Activated naive CD4-positive, alpha-beta T cell (primary cell): ENCODE measurements at places on chromosomes 5 and 9.

DNA sequence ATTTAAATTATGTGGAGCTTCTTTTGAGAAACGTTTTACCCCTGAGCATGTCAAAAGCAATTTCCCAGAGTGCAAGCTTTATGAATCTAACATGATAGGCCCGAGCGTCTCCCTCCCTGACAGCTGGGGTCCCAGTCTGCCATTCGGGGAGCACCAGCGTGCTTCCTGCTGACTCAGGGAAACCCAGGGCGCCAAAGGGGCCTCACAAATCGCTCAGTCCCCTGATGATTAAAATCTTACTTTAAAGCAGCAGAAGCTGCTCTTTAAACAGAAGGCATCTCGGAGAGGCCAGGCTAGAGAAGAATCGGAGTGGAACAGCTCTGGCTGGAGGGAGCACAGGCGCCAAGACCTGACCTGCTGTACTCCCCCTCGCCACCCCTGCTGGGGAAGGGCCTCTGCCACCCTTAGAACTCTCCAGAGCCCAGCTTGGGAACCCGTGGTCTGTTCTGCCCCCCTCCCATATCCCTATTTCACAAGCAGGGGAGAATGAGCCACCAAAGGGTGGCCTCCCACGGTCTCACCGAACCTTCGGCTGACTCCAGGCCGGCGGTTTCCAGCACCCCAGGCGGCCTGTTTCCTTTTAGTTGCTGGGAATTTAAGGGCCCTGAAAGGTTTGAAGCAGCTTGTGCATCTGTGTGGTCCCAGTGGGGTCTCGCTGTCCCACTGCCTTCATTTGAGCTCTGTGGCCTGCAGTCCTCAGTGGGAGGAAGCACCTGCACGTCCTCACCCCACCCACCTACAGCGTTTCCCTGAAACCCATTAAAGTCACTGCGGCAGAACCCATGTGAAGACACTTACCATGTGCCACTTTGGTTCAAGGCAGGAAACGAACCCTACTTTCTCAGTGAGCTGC, 147.6 kb downstream of the COL23A1 start:
- no peak for DNase-seq

DNA sequence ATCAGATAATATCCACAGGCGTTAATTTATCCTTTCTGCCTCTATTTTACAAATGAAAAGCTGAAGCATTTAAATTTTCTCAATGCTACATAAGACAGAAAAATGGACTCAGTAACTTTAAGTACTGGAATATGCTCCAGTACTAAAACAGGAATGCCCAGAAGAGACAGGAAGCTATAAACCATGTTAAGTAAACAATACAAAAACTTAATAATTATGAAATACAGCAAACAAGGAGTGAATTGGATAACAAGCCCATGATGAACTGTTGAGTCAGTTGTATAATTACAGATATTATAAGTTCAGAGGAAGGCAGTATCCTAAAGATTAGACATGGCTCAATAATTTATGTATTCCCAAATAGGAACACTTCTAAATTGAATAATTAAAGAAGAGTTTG, 148.5 kb downstream of the CHSY3 start:
- DNase-seq, result no peak

DNA sequence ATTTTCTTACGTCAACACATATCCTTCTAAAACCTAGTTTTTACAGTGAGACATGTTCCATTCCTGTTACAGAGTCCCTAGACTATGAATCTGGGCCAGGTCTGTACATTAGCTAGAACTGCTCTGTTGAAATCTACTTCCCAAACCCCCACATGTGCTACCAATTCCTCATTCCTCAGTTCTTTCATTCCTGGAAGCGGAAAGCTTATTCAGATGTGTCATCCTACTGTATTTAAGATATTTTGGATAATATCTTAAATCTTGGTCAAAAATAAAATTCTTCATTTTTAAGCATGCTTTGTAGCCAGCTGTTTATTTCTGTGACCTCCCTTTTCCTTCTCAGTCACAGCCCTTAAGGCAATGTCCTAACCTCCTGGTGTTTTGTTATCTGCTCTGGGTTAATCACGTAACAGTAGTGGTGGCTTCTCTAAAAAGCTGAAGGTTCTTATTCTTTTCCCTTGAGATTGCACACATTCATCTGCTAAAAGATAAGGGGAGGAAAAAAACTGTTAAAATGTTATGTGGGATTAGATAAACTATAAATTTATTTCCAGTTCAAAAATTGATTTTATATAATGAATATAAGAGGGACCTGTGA, 35.6 kb downstream of the GLRX start:
- no peak for DNase-seq

- no peak for DNase-seq
Measured at GRCh38 chr5:33958176-33958575, 22.0 kb downstream of the RXFP3 start.

GRCh38 chr5:141717043-141717442, 35.0 kb upstream of the ARAP3 start:
- no peak for DNase-seq

DNA sequence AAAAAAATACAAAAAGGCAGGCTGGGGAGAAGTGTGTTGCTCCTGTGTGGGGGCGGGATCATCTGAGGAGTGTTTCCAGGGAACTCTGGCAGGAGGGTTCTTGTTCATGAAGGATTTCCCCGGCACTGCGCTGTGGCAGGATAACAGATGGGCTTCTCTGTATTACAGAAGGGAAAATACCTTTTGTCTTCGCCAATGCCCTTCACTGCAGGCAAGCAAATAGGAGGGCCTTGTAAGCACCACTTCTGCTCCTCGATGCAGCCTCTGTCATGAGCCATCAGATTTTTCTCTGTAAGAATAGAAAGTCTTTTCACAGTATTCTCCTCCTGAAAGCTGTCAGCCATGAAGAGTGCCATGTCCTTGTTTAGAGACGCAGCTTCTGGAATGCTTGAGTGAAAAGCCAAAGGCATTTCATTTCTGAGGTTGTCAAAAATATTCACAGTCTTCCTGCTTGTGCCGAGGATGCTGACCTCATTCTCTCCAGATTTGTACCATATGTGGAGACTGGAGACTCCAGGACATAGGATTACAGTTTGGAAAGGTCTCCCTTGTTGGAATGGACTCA, 294.0 kb downstream of the YTHDC2 start:
- no peak for DNase-seq

GRCh38 chr5:155091768-155092717, 78.5 kb downstream of the KIF4B start:
- DNase-seq, result no peak

DNA sequence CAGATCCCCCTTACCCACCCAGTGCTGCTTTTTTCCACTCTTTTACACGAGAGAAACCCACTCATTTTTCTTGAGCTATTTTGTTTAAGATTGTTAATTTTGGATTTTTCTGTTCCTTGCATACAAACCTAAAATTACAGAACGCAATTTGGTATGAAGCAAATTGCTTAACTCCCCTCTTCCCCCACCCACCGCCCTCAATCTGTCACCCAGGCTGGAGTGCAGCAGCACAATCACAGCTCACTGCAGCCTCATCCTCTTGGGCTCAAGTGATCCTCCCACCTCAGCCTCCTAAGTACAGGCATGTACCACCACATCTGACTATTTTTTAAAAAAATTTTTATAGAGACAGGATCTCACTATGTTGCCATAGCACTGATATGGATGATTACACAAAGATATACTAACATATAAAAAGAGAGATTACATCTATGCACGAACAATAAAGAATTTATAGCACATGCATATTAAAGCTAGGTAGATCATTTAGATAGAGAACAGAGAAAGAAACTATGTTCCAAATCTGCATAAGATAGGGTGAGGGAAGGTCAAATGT, 203.6 kb downstream of the PIK3R1 start:
- no peak for DNase-seq

GRCh38 chr5:152813526-152813925, 408.4 kb upstream of the NMUR2 start:
- no peak for DNase-seq

GRCh38 chr9:118419676-118420075, 715.5 kb downstream of the TLR4 start:
- no peak for DNase-seq

DNA sequence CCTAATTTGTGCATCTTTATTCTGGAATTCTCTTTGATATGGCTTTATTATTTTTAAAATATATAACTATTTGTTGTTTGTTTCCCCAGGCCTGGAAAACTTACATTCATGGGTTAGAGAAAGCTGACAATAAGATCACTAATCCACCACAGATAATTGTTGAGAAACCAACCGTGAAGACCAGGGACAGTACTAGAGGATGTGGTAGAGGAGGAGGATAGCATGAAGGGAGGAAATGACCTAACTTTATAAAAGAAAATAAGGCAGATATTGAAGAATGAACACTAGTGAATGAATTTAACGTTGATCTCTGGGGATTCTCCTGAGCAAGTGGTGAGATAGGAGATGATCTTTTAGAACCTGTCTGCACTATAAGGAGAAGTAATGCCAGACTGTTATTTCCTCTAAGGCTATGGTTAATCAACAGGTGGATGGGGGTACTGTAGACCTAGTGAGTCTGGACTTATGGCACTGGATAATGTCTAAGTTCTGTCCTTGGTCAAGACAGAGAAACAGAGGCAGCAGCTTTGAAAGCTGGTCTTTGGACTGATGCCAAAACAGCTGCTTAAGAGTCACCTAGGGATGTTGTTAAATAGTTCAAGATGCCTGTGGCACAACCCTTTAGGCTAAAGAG, 52.4 kb downstream of the NREP start:
- no peak for DNase-seq

GRCh38 chr9:68966496-68966944, 47.4 kb downstream of the PRKACG start:
- no peak for DNase-seq

DNA sequence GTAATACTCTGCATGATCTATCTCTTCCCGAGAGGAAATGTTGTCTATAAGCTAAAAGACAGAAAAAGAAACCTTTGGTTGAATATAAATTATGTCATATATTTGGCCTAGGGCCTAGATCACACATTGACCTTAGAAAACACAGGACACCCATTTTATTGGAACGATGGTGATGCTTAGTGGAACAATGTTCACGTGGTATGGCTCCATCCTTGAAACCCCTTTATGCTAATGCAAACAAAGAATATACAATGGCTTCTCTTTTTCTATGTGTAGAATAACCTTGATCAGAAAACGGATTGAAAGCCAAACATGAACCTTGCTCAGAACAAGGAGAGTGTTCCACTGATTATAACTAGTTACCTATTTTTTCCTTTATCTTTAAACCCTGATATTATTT, 24.5 kb downstream of the MRPS27 start:
- DNase-seq, result no peak

- DNase-seq, result no peak
Measured at GRCh38 chr5:126677121-126677520, 76.4 kb downstream of the PHAX start.

DNA sequence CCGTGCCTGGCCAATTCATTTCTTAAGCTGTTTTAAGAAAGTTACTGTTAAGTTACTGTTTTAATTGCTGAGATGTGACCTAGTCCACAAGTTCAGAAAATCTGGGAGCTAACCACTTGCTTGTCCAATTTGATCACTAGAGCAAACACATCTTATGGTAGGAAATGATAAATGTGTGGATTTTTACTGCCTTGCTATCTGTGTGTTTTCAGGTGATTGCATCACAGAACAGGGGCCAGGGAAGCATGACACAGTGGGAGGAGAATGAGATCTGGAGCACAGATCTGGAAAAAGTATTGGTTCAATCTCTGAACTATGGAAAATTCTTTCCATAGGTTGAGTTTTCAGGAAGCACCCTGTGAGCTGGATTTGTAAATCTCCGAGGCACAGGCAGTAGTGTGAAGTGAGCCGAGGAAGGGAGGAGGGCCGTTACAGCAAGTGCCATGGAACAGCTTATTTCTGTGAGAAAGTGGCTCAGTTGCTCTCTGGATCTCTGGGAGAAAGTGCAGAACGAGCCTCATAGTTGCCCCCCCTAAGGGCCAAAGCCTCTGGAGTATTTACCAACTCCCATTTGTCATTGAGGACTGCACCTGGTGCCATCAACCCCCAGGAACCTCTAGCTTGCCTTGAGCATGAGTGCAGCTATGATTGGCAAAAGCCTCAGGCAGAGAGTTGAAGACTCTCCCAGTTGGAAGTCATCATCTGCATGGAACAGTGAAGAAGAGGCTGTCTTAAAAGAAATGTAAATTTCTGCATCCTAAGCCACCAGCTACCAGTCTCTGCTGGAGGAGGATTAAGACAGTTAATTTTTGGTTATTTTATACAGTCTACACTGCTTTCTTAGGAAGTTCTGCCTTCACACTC, 161.8 kb upstream of the CLINT1 start:
- DNase-seq, result no peak

DNA sequence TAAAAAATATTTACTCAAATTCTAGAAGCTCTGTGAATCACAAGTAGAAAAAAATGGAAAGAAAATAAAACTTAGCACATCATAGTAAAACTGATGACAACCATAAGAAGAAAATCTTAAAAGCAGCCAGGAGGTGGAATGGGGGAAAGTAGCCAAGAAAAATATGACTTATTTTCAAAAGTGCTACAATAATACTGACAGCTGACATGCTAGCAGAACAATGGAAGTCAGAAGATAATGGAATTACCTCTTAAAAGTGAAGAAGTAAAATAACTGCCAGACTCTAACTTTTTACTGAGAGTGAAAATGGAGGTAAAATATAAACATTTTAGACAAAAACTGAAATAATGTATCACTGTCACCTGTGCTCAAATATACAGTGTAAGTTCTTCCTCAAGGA, 532.2 kb upstream of the SGCD start:
- no peak for DNase-seq

- no peak for DNase-seq
Measured at GRCh38 chr5:175681968-175682340, 24.1 kb downstream of the HRH2 start.

- no peak for DNase-seq
Measured at GRCh38 chr5:126732716-126733115, 44.2 kb upstream of the LMNB1 start.

DNA sequence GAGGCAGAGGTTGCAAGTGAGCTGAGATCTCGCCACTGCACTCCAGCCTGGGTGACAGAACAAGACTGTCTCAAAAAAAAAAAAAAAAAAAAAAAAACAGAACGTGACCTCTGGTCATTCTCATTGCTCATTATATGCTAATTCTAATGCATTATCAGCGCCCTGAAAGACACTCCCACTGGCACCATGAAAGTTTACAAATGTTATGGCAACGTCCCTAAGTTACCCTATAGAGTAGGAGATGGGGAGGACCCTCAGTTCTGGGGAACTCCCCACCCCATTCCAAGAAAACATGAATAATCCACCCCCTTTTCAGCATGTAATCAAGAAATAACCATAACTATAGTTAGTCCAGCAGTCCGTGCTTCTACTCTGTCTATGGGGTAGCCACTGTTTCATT, 48.9 kb upstream of the DENND4C start:
- DNase-seq, result no peak

GRCh38 chr9:107612136-107612535, 122.6 kb upstream of the KLF4 start:
- no peak for DNase-seq

GRCh38 chr9:74773886-74774479, 113.7 kb downstream of the TRPM6 start:
- peak; percentile 17 for DNase-seq

GRCh38 chr9:117092582-117092981, 322.3 kb downstream of the ASTN2 start:
- no peak for DNase-seq

- peak; percentile 35 for DNase-seq
Measured at GRCh38 chr9:78031893-78032729, 500 bp upstream of the GNAQ start.
